ENCODE measurements at places on chromosomes 4 and X.

- peak; percentile 71 for DNase-seq
These were observed at the start of gene NXT2 for GRCh38 chrX:109536439-109537323. NXT2 (plus strand) TSS chrX:109536844; CDS start chrX:109537007, 163 bp downstream.

GRCh38 chr4:8181844-8182243, 17.2 kb upstream of the SH3TC1 start:
- DNase-seq, result no peak

GRCh38 chrX:97070346-97070745, 186.6 kb downstream of the RPA4 start:
- DNase-seq, result no peak

DNA sequence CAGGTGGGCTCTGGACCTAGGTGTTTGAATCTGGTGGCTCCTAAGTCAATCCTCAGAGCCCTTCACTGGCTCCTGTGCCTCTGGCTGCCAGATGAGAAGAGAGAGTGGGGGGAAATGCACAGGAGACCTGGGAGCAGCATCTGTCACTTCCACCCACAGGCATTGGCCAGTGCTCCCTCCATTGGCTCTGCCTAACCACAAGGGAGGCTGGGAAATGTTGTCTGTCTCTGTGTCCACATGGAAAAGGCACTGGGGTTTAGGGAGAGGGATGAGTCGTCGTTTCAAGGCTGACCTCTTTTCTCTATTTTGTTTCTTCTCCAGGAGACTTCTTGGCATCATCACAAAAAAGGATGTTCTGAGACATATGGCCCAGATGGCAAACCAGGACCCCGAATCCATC, 76.4 kb downstream of the CLCN4 start:
- DNase-seq, result no peak

GRCh38 chr4:111454961-111455360, 690.3 kb upstream of the FAM241A start:
- no peak for DNase-seq

GRCh38 chr4:54539500-54540029, 118.2 kb upstream of the KIT start:
- peak; percentile 91 for DNase-seq

- no peak for DNase-seq
These were observed 27.3 kb downstream of the PABPC4L start for GRCh38 chr4:134174271-134174670.

DNA sequence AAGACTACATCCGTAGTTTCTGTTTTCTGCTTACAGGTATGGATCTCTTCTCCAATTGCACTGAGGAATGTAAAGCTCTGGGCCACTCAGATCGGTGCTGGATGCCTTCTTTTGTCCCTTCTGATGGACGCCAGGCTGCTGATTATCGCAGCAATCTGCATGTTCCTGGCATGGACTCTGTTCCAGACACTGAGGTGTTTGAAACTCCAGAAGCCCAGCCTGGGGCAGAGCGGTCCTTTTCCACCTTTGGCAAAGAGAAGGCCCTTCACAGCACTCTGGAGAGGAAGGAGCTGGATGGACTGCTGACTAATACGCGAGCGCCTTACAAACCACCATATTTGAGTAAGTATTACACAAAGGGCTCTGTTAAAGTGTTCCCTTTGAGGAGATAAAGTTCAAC, 13.8 kb downstream of the PCDH10 start:
- no peak for DNase-seq

GRCh38 chr4:185738038-185738552, 73.9 kb downstream of the SORBS2 start:
- DNase-seq, result no peak

- DNase-seq, result peak; percentile 67
These were observed 148.9 kb downstream of the PRDM5 start for GRCh38 chr4:120773641-120774040.

- DNase-seq, result no peak
These were observed 320.0 kb downstream of the IDS start for GRCh38 chrX:149185087-149185486.

- no peak for DNase-seq
These were observed 33.0 kb downstream of the NLRP2B start for GRCh38 chrX:57647020-57647419.

DNA sequence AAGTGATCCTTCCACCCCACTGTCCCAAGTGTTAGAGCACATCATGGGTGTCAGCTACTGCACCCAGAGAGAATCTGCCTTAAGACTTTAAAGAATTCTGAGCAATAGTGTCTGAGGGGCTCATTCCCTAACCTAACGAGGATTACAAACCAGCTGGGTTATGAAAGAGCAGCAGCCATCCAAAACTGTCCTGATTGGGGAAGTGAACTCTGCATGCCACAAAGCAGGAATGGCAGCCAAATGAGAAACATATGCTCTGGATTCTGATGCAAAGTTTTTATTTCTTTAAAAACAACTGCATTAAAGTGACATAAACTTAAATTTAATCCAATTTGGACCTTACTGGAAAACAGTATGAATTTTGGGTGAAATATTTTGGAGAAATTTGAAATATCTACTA, 103.2 kb downstream of the ANXA3 start:
- peak; percentile 14 for DNase-seq

DNA sequence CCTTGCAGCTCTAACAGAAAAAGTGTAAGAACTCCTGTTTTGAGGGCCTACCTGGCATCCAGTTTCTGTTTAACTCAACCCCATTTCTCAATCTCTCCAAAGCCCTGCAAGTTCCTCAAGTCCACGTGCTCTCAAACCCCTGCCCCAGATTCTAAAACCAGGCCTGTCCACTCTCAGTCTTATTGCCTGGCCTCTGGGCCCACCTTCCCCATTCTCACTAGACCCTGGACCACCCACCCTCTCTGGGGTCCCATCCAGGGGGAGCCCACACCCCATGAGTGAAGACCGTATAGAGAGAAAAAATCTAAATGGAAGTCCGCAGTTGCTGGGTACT, 58.3 kb downstream of the TLR10 start:
- no peak for DNase-seq
